ENCODE measurements at places on chromosomes 13 and 19.

DNA sequence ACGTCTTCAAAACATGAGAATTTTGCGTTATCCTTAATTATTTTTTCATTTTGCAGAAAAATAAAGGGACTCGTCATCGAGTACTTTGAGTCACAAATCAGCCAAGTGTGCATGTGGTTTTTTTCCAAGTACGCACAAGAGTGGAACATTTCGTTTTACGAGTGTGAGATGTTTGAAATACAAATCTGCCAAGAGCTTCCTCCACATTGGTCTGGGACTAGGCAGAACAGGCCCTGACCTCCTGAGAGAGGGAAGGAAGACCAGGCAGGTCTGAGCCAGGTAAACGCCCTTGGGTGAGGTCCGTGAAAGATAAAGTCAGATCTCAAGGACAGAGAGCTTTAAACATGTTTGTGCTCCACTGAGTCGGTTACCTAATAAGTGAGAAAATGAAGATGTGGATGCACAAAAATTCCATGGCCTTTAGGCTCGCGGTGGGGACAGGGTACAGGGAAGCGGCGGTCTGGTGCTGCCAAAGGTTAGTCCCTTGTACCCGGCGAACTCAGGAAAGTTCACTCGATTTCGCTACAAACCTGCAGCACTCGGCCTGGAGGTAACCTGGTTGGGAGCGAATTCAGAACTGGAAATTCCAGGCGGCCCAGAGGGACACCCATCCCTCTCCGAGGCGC is 473 bp upstream of the ITM2B start:
- DNase-seq, result peak; percentile 58

- DNase-seq, result no peak
Observed at GRCh38 chr13:23660249-23660648, 90.0 kb downstream of the TNFRSF19 start.

DNA sequence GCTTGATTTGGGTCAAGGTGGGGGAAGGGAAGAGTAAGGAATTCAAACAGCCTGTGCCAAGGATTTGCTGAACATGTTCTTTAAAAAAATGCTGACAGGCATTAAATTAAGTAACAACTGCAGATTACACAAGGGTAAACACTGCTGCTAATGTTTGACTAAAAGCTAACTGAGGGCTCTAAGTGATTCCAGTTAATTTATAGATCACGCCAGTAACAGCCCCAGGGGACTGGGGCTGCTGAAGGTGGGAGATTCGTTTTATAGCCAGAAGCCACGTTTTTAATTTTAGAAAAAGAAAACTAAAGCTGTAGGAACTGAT is 321.7 kb downstream of the DLEU7 start:
- no peak for DNase-seq

DNA sequence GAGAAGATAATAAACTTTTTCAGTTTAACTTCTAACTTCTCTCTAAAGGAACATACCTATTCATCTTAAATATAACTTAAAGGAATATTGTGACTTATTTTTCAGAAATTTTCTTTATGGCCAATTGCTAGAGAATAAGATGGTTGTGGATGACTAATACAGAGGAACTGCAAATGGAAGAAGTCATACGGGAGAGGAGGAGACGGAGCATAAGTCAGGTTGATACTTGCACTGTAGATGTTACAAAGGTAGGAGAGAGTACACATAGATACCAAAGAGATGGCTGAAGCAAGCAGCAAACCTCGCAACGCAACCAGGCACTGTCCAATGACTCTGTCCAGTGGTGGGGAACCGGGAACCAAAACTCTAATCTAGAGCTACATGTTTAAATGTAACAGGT is 963.4 kb downstream of the PCDH9 start:
- no peak for DNase-seq

DNA sequence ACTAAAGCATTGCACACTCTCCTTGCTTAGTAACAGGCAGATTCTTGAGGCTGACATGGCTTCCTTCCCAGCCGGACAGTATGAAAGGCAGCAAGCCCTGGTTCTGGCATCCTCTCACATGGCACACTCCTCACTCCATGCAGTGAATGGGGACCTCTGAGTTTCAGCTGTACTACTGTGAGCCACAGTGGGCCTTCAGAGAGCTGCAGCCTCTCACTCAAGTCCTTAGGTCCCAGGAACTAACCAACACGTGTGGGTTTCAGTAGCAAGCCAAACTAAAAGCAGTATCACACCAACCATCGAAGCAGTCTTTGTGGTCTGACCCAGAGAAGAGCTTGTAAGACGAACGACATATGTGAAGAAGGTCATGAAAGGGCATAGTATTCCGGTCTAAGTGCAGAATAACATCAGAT is 128.2 kb downstream of the TBC1D4 start:
- no peak for DNase-seq

GRCh38 chr13:111577956-111578605 is 257.6 kb downstream of the TEX29 start:
- DNase-seq, result no peak

DNA sequence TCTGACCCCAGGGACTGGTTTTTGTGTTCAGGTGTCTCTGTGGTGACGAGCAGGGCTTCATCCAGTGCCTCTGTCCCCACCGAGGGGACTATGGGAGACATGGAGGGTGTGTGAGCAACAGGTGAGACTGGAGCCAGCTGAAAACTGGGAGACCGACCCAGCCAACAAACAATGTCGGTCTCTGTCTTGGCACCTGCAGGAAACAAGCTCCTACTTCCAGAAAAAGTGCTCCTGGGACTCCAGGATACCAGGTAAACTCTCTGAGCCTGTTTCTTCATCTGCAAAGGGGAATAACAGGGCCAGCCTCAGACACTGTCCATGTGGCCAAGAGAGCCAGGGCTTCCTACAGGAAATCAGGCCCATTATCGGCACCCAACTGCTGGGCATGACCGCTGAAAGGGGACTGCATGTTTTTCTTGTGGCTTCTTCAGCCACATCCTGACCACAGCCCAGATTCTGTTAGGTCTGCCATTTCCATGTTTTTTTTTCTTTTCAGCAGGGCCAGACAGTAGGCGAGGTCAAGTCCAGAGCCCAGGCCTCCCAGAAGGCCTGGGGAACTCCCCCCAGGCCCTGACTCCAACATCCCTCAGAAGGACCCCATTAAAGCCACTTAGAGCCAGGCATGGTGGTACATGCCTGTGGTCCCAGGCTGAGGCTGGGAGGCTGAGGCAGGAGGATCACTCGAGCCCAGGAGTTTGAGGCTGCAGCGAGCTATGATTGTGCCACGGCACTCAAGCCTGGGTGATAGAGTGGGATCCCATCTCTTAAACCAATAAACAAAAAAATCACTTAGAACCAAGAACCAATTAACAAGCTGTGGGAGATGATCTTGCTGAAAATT is 836 bp upstream of the BST2 start:
- peak; percentile 73 for DNase-seq

- no peak for DNase-seq
Observed at GRCh38 chr19:3055741-3056416, 6.4 kb downstream of the TLE5 start.

DNA sequence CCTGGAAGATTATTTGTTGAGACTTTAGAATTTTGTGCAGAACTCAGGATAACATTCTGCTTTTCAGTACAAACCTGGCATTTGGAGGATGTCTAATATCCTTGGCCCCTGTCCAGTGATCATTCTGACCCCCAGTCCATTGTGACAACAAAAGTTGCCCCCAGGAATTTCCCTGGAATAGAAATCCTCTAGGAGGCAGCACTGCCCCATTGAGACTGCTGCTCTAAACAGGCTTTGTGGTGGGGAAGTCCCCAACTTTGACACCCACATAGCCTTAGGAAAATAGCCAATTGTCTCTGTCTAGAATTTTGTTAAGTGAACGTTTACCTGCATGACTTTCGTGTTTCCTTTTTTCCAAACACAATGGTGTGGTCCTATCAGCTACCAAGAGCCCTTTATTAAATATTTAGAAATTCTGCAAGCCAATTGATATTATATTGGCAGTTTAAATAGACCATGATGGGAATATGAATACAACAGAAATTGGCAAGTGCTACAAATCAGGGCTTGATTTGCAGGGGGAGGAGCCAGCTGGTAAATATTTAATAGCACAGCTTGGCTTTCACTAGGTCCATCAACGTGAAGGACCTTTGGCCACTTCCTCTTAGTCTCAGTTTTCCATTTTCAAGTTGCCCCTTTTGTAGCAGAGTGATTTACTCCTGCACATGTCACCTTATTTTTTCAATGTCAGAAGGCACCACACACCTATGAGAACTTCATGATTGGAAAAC is 451.7 kb downstream of the EFNB2 start:
- DNase-seq, result peak; percentile 57

DNA sequence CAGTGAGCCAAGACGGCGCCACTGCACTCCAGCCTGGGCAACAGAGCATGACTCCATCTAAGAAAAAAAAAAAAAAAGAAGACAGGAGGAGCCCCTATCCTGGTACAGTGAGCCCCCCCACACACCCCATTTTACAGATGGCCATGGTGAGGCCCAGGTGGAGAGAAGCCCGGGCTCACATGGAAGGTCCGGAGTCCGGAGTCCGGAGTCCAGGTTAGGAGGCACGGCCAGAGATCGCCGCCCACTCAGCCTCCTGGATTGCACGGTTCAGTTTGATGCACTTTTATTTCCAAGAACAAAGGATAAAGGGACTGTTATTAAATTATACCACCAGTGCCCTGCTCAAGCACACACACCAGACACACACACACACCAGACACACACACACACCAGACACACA is 11.3 kb upstream of the BTBD2 start:
- no peak for DNase-seq

GRCh38 chr13:21395953-21396352 is 63.1 kb downstream of the ZDHHC20 start:
- DNase-seq, result peak; percentile 27

DNA sequence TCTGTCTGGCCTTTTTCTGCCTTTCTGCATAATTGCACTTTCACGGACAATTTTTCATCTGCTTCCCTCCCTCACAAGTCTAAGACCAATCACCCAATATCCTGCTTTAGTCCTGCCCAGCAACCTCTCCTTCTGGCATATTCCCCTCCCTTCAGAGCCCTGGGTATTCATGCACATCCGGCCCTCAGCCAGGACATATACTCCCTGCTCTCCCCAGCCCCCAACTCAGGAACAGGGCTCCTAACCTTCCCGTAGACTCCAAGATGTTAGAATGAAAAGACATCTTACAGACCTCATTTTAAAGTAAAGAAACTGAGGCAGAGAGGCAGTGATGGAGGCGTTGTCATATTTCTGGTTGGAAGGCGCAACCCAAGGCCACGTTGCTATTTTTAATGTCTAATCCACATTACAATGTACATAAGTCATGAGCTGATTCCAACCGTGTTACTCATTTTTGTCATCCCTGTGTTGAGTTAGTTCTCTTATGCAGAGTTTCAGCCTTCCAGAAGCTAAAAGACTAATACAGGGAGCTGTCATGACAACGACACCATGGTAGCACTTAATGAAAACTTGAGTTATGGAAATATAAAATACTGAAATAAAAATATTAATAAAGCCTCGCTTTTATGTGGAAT is 209.2 kb downstream of the TSHZ3 start:
- DNase-seq, result no peak

GRCh38 chr13:97385854-97386253 is 48.1 kb upstream of the RAP2A start:
- DNase-seq, result no peak

GRCh38 chr13:66659701-66660467 is 570.3 kb downstream of the PCDH9 start:
- DNase-seq, result no peak

DNA sequence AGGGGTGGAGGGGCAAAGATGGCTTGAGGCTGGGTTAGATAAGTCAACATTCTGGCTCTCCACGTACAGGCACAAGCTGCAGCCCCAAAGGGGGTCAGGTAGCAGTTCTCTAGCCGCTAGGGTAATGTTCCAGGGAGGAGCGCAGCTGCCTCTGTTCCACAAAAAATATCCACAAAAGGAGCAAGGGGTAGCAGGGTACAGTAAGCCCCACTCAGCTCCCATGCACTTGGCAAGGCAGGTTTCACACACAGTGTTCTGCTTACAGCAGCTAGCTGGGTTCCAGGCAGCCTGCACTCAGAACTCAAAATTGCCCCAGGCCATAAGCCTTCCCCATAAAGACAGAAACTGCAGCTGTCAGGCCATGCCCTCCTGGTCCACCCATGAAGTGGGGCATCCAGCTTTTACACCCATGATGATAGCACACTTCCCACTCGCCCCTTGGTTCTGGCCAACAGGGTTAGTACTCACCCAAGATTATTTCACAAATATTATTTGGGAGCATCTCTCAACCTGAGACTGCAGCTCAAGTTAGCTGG is 130.0 kb downstream of the CYSLTR2 start:
- DNase-seq, result no peak

DNA sequence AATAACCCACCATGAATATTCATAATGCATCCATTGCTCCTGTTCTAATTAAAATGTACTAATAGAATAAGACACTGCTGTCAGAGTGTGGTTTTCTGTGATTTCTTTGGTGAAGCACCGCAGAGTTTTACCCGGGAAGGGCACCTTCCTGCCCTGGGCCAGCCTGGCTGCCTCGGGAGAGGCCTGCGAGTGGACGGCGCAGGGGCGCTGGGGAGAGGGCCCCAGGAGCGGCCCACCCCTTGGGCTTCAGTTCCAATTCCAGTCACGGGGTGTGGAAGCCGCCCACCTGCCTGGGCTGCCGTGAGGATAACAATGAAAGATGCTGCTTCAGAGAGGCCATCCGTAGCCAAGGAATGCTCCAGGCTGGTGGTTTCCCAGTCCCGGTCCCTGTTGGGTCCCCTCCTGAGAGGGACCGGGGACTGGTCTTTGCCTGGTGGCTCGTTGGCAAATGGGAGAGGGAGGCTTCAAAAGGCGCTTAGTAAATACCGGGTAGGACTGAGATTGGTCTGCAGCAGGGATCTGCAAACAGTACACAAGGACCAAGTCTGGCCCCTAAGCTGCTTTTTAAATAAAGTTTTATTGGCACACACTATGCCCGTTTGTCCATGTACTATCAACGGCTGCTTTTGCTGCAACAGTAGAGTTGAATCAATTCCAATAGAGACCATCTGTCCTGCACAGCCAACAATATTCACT is 18.0 kb downstream of the TCF3 start:
- no peak for DNase-seq

GRCh38 chr19:15260939-15261338 is 28.7 kb upstream of the EPHX3 start:
- peak; percentile 29 for DNase-seq

DNA sequence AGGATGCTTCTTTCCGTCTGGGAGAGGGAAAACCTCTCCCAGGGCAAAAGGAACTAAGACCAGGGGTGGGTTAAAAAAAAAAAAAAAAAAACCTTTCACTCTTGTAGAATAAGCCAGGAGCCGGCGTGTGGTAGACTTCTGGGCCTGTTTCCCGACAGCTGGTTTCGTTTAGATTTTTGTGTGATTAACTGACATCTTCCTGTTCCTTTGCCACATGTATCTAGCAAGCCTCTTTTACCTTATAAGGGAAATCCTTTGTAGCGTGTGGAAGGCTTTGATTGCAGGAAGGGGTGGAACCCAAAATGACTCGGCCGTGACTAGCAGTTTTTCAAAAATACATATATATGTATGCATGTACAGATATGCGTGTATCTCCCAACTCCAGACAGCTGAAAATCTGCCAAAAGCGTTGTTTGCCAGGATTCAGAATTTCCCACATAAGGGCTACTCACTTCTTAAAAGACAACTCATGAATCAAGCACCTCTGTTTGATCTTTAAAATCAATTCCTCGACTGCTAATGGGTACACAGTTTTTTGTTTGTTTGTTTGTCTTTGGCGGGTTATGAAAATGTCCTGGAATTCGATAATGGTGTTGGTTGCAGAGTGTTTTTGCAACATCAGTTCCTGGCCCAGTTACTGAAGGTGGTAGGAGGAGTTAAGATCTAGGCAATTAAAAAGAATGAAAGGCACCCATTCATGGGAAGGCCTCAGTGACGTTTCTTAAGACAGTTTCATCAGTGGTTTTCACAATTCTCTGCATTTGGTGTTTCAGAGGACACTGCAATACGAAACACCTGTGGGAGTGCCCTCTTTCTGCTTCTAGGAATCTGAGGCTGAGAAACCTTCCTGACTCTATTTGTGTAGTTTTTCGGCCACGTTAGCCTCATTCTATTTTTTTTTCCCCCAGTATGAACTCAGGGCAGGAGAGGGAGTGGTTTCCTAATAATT is 2.7 kb downstream of the TPM4 start:
- DNase-seq, result peak; percentile 99

Data from common myeloid progenitor, CD34-positive (primary cell).